ENCODE measurements at places on chromosomes 4 and X. TPM values are rescaled to one million over a fixed set of nuclear protein-coding genes. Genes with fewer than 3 reads are reported as not detected.

The MAGEA4 gene
- total RNA-seq, result not detected

The LEF1 gene
- total RNA-seq, result 76.8 TPM

The EDA2R gene
- 14.6 TPM for total RNA-seq

GRCh38 chrX:41045960-41046567 is 39.2 kb upstream of the USP9X start:
- no peak for DNase-seq

- DNase-seq, result no peak
Measured at GRCh38 chr4:110055158-110055768, 142.6 kb downstream of the EGF start.

DNA sequence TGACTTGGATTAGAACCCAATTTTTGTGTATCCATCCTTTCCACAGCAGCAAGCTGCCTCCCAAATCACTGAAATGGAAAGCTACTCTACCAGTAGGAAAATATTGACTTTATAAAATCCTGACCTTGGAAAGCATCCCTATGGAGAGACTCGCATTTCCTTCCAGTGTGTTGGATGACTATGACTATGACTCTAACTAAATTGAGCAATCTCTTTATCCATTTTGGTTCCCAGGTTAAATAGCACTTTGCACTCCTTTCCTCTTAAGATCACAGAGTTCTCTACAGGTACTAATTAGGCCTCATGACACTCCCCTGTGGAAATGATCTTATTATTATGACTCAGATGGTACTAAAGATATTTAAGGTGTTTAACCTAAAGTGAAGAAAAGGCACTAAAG is 431.8 kb downstream of the PPARGC1A start:
- DNase-seq, result no peak

- no peak for DNase-seq
Measured at GRCh38 chr4:139619644-139620043, 46.0 kb upstream of the MGST2 start.

- DNase-seq, result no peak
Measured at GRCh38 chr4:7535619-7536018, 100.9 kb upstream of the PSAPL1 start.

- DNase-seq, result no peak
Measured at GRCh38 chr4:78520808-78521226, 30.8 kb upstream of the ANXA3 start.

- DNase-seq, result no peak
Measured at GRCh38 chr4:159395693-159396092, 292.8 kb downstream of the RAPGEF2 start.

DNA sequence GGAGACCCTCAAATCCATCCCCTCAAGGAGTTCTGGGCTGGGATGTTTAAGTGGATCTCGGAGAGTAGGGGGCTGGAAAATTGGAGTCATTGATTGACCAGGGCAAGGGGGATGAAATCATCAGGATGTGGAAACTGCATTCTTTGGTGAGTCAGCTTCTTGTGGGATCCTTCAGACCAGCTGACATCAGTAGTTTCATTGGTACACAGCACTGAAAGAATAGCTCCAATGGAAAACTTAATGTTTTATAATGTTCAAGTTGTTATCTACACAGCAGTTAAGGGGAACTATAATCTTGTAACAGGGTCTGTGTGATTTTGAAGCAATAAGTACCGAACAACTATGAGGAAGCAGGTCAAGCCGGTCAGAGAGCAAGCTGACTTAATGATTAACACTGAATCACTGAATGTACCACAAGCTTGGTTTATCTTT is 506.1 kb downstream of the RPA4 start:
- DNase-seq, result no peak

DNA sequence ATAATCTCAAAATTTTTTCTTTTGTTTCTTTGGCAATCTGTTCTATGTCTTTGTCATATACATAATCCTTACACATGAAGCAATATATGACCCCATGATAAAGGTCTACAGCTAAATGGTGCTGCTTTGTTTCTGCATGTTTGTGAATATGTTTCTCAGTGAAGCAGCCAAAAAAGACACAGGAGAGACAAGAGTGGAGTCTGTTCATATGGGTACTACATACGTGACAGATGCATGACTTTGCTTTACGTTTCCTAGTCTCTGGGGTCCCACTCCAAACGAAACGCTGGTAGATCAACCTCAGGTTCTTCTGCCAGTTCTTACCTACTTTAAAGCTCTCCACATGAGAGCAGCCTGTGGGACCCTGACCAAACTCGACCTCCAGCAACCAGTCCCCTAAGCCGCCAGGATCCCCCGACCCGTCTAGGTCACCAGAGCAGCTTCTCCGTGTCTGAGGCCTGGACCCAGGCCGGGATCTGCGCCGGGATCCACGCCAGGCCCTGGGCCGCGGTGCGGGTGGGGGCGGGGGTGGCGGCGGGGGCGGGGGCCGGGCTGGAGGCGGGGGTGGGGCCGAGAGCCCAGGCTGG is 1.5 kb downstream of the USP51 start:
- no peak for DNase-seq

GRCh38 chr4:26003056-26003455 is 89.0 kb downstream of the SMIM20 start:
- no peak for DNase-seq

DNA sequence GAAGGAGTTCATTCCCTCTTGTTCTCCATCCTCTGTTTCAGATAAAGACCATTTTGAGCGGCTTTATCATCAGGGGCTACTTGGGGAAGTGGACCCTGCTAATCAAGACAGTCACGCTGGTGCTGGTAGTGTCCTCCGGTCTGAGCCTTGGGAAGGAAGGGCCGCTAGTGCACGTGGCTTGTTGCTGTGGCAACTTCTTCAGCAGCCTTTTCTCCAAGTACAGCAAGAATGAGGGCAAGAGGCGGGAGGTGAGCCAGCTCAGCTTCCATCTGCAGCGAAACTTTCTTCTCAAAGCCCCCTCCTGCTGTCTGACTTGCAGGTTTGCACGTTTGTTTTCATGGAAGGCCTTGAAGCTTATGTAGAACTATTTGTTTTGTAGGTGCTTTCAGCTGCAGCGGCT is 49.5 kb downstream of the CLCN4 start:
- DNase-seq, result no peak

DNA sequence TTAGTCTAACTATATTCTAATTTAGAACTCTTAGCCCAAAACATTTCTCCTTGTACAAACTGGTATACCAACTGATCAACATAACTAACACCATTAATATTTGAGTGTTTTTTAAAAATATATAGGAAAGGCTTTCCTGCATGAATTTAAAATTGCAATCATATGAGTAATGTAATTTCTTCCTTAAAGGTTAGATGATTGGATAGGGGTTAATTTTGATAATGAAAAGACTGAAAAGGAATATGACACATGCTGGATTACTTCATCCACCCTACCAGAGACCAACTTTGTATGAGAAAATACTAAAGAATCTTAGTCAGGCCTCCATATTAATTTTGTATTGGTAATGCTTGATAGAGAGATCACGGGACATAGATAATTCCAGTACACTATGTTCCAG is 25.1 kb upstream of the PLS3 start:
- no peak for DNase-seq

GRCh38 chr4:176791591-176792325 is 964 bp downstream of the VEGFC start:
- peak; percentile 52 for DNase-seq

GRCh38 chr4:64465263-64465662 is 56.0 kb upstream of the TECRL start:
- no peak for DNase-seq

All from mesothelial cell of epicardium (in vitro differentiated cells).